ENCODE measurements at places on chromosomes 12 and 14. TPM values are rescaled to one million over a fixed set of nuclear protein-coding genes. Genes with fewer than 3 reads are reported as not detected.
A peak's percentile ranks its signal among the peaks of the same experiment; 100 is the strongest.

GRCh38 chr12:65517656-65518210 is 239.2 kb downstream of the MSRB3 start:
- H3K4me1 ChIP-seq: no peaks in the 10 kb centered on the region
- no peaks in the 10 kb centered on the region for H3K27me3 ChIP-seq
- H3K27ac ChIP-seq: no peak overlapping the region
- no peaks in the 10 kb centered on the region for H3K36me3 ChIP-seq
- no peak overlapping the region for H3K4me3 ChIP-seq

DNA sequence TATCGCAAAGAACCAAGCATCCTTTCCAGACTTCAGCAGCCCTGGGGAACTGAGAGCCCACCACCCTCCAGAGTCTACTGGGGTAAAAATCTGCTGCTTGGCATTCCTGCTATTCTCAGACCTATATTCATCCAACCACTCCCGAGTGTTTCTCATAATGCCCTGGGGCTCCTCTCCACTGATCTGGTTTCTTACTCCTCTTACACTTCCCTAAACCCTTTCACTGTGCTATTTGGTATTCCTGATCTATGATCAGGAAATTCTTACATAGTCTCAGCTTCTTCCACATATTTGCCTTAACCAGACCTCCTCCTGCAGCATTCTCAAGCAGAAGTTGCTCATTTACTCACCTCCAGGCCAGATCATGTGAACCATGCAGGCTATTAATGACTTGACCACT is 82.4 kb downstream of the SYT10 start:
- no peak overlapping the region for H3K27ac ChIP-seq
- no peaks in the 10 kb centered on the region for H3K4me1 ChIP-seq
- H3K4me3 ChIP-seq: no peak overlapping the region
- H3K27me3 ChIP-seq: no peaks in the 10 kb centered on the region

DNA sequence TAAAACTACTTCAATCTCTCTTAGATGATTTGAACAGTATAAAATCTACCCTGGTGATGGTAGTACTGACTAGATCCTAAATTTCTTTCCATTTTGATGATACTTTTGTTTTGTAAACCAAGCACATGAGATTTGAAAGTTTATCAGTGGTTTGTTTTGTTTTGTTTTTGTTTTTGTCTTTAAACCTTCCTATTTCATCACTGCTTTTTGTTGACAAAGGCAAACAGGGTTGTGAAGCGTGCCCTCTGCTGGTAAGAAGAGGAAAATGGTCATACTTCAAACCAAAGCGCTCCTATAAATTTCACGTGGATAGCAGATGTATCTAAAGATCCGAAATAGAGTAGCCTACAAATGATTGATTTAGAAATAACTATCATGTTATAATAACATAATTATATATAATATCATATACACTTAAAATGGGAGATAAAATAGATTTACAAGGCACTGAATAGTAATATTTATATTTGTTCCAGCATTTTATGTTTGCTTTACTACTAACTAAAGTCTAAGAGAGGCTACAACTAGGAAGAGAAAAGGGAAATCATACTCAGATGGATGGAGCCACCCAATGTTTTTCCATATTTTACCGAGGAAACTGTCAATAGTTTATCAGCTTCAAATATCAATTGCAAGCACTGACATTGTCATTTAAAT is 254.0 kb upstream of the USP15 start:
- no peaks in the 10 kb centered on the region for H3K36me3 ChIP-seq
- H3K4me3 ChIP-seq: no peak overlapping the region
- DNase-seq: peak; percentile 10
- H3K4me1 ChIP-seq: no peaks in the 10 kb centered on the region
- peaks cover 1% of the 10 kb centered on the region for H3K27me3 ChIP-seq

The RNASE3 gene
- total RNA-seq: not detected

The TCTN1 gene
- 6.4 TPM for total RNA-seq

The CLEC6A gene
- total RNA-seq: not detected

DNA sequence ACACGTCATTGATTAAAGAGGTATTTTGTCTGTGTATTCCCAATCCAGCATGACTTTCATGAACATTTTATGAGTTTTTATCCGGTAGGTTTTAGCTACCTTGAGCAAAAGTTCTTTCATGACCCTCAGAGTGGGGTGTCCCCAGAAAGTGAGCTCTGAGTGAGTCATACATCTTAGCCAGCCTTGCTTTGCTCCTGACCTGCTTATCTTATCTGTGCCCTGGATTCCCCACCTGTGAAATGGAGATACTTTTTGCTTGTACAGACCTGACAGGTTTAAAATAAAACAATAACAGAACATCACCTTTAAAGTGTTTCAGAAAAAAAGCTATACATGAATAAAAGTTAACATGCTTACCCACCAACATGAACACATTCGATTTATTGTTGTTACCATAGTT is 202.8 kb upstream of the SOX5 start:
- H3K4me3 ChIP-seq: no peak overlapping the region
- DNase-seq: no peak
- H3K27me3 ChIP-seq: peaks cover 2% of the 10 kb centered on the region
- no peaks in the 10 kb centered on the region for H3K4me1 ChIP-seq

GRCh38 chr12:11823593-11823992 is 174.1 kb downstream of the ETV6 start:
- H3K27me3 ChIP-seq: no peaks in the 10 kb centered on the region
- peaks cover 62% of the 10 kb centered on the region for H3K4me1 ChIP-seq
- DNase-seq: no peak
- H3K27ac ChIP-seq: peak overlapping the region; percentile 87

GRCh38 chr14:90355540-90356518 is 24.1 kb upstream of the NRDE2 start:
- H3K27me3 ChIP-seq: peaks cover 8% of the 10 kb centered on the region
- no peak overlapping the region for H3K4me3 ChIP-seq
- DNase-seq: no peak
- H3K27ac ChIP-seq: no peak overlapping the region
- H3K36me3 ChIP-seq: no peaks in the 10 kb centered on the region

GRCh38 chr14:90368946-90369721 is 27.7 kb upstream of the CALM1 start:
- no peaks in the 10 kb centered on the region for H3K4me1 ChIP-seq
- DNase-seq: no peak
- H3K27ac ChIP-seq: no peak overlapping the region

The TMEM119 gene
- 0.10 TPM for total RNA-seq

DNA sequence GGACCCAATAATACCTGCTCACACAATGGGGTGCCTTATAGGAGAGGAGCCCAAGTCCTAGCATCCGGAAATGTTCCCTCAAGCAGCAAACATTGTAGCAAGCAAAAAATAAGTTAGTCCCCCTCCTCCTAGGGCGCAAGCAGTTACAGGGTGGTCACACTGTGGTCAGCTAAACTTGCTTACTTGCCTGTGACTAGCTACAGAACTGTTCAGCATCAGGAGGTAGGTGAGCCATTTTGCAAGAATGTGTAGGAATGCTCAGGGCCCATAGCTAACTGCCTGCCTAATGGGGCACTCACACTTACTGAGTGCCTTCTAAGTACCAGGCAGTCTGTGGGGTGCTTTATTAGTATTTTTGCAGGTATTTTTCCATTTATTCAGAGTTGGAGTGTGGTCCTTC is 154.6 kb upstream of the GRIN2B start:
- DNase-seq: no peak
- no peaks in the 10 kb centered on the region for H3K36me3 ChIP-seq
- peaks cover 5% of the 10 kb centered on the region for H3K27me3 ChIP-seq
- no peak overlapping the region for H3K27ac ChIP-seq

DNA sequence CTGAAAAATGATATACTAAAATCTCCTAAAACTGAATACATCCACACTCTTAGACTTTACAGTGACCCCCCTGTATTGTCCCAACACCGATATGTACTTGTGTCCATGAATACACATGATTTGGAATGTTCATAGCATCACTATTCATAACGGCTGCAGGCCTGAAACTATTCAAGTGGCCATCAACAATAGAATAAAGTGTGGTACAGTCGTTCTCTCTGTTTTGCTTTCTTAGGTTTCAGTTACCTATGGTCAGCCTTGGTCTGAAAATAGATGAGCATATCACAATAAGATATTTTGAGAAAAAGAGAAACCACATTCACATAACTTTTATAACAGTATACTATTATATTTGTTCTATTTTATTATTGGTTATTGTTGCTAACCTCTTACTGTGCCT is 150.6 kb downstream of the ASCL4 start:
- H3K4me3 ChIP-seq: no peak overlapping the region
- peaks cover 12% of the 10 kb centered on the region for H3K27me3 ChIP-seq
- H3K36me3 ChIP-seq: no peaks in the 10 kb centered on the region

The RFX4 gene
- not detected for total RNA-seq

DNA sequence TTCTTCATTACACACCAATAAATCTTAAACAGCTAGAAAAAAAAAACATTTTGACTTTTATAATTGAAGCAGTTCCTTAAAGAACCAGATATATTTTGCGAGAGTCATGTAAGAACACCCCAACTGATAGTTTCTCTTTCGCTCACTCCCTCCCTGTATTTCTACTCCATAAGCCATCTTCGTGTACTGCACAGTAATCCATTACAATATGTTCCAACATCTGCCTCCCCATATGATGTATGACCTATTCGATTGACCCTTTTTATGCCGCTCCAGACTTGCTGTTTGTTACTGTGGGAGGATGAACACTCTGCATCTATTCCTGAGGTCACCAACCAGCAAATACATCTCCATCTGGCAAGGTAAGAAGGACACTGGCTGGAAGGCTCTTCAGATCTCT is 331.7 kb downstream of the SOX5 start:
- H3K4me3 ChIP-seq: no peak overlapping the region
- H3K27ac ChIP-seq: no peak overlapping the region
- no peaks in the 10 kb centered on the region for H3K27me3 ChIP-seq
- H3K4me1 ChIP-seq: no peaks in the 10 kb centered on the region

DNA sequence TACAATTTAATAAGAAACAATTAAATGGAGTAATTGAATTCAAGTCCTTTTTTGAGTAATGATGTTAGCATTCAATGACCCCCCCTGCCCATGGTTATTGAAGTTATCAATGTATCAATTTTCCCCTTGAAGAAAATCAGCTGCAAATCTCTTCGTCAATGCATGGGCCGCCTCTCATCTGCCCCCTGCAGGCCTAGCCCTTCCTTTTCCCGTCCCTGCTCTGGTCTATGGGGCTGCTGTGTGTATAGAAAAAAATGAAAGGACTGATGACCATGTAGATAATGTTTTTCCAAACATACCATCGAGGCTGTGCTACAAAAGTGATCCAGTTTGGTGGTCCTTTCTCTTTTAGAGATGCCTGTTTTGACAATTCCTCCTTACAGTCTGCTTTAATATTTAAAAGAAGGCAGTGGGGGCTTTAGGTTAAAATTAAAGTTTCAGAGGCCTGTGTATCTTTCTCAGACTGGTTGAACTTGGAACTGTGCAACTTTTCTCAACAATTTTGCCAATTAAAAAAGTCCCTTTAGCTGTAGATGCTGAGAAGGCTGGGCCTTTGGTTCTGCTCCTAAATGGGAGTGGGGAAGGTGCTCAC is 98.4 kb downstream of the APAF1 start:
- no peaks in the 10 kb centered on the region for H3K36me3 ChIP-seq
- peaks cover 60% of the 10 kb centered on the region for H3K4me1 ChIP-seq
- H3K4me3 ChIP-seq: no peak overlapping the region

GRCh38 chr12:94819011-94819410 is 168.7 kb upstream of the TMCC3 start:
- DNase-seq: no peak
- H3K36me3 ChIP-seq: no peaks in the 10 kb centered on the region
- no peaks in the 10 kb centered on the region for H3K4me1 ChIP-seq

GRCh38 chr14:50559990-50560930 is at the start of gene ATL1:
TSS of gene ATL1 (plus strand) at chr14:50560145. CDS start at chr14:50560266, 121 bp downstream.
- DNase-seq: peak; percentile 64
- peaks cover 48% of the 10 kb centered on the region for H3K27me3 ChIP-seq
- no peaks in the 10 kb centered on the region for H3K36me3 ChIP-seq

DNA sequence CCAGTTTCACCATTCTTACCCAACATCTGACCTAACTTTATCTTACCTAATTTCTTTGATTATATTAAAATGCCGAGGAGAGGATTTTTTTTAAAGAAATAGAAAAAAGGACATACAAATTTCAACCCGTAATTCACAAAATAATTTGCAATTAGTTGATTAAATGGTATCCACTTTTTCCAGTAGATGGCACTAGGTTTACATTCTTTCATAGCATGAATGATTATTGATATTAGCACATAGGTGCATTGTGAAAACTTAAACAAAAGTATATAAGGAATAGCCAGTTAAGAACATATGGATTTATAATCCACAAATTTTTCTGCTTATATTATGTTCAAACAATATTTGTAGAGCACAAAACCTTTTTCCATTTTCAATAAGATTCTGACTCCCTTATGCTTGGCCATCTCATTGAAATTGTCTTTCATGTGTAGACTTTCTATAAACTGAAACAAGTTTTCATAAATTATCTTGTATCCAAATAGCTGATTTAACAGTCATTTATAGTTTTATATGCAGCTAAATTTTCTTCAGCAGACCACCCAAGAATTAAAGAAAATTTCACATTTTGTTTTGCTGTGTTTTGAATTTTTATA is 35.3 kb downstream of the MSRB3 start:
- no peak for DNase-seq
- H3K4me3 ChIP-seq: no peak overlapping the region
- H3K36me3 ChIP-seq: no peaks in the 10 kb centered on the region
- peaks cover 3% of the 10 kb centered on the region for H3K27me3 ChIP-seq
- no peaks in the 10 kb centered on the region for H3K4me1 ChIP-seq
- no peak overlapping the region for H3K27ac ChIP-seq

The KSR2 gene
- 0.12 TPM for total RNA-seq

GRCh38 chr12:12387501-12387900 is 30.6 kb downstream of the BORCS5 start:
- H3K4me3 ChIP-seq: no peak overlapping the region
- peak overlapping the region; percentile 85 for H3K27ac ChIP-seq
- DNase-seq: no peak
- H3K36me3 ChIP-seq: peaks cover 40% of the 10 kb centered on the region
- H3K4me1 ChIP-seq: peaks cover 47% of the 10 kb centered on the region

- DNase-seq: no peak
- no peak overlapping the region for H3K4me3 ChIP-seq
- H3K27ac ChIP-seq: no peak overlapping the region
- H3K27me3 ChIP-seq: no peaks in the 10 kb centered on the region
Measured at GRCh38 chr14:44586910-44587309, 79.8 kb upstream of the FSCB start.

GRCh38 chr12:25301798-25302197 is 51.1 kb upstream of the KRAS start:
- H3K4me1 ChIP-seq: no peaks in the 10 kb centered on the region
- peaks cover 4% of the 10 kb centered on the region for H3K27me3 ChIP-seq
- H3K27ac ChIP-seq: no peak overlapping the region
- no peak overlapping the region for H3K4me3 ChIP-seq

The GALNT9 gene
- total RNA-seq: 0.12 TPM

All from activated CD4-positive, alpha-beta memory T cell treated with anti-CD3 and anti-CD28 coated beads for 36 hours (primary cell).